Lower lobe of right lung (tissue), 2 donors: ENCODE measurements at places on chromosomes 5 and 9. TPM values are rescaled to one million over a fixed set of nuclear protein-coding genes. Genes with fewer than 3 reads are reported as not detected.
A peak's percentile ranks its signal among the peaks of the same experiment; 100 is the strongest.

DNA sequence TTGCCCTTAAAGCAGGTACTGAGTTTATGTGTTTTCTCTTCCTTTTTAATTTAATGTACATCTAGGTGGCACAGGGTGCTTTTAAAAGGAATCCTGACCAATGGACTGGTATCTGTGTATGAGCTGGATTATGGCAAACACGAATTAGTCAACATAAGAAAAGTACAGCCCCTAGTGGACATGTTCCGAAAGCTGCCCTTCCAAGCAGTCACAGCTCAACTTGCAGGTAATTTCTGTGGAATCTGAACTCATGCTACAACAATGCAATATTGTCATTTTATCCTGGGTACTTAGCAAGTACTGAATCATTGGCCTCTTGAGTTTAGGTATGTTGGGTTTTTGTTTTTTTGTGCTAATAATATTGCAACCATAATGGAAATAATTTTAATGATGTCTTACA is 14.4 kb upstream of the TMOD1 start:
- DNase-seq: no peak

SLC28A3 gene
- total RNA-seq: 0.15 TPM

PRDM9 gene
- total RNA-seq: not detected

DNA sequence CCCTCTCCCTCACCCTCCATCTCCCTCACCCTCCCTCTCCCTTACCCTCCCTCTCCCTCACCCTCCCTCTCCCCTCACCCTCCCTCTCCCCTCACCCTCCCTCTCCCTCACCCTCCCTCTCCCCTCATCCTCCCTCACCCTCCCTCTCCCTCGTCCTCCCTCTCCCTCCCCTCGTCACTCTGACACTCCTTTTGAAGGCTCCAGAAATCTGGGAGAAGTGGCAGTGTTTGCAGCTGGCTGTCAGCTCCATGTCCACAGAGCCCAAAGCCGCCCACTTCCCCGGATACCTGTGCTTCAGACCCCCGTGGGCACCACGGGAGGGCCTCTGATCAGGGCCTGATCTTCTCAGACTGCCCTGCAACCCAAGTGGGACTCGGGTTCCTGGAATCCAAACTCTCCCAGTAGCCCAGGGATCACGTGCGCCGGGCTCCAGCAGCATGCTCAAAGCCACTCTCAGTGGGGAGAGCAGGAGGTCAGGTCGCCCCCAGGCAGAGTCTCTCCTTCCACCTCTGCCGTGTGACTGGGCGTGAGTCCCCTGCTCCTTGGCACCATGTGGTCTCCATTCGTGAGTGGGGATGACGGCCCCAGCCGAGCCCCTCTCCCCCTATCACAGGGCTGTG is 33.1 kb downstream of the DBH start:
- no peak for DNase-seq

DNA sequence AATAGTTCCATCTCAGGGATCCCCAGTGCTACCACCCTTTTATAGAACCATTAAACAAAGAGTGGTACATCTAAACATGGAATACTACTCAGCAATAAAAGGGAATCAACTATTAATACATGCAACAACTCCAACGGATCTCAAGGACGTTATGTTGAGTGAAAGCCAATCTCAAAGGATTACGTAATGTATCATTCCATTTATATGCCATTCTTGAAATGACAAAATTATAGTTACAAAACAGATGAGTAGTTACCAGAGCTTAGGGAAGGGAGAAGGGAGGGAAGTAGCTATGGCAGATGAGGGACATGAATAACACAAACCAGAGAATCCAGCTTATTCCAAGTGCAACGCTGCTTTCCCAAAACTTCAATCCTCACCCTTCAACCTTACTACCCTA is 69.5 kb downstream of the ACTL7B start:
- DNase-seq: no peak

- DNase-seq: peak; percentile 51
These were observed 107.1 kb upstream of the LMX1B start for GRCh38 chr9:126506361-126507317.

GABRA6 gene
- not detected for total RNA-seq

ECM2 gene
- total RNA-seq: 9.4 TPM

DNLZ gene
- 12.9 TPM for total RNA-seq

GRCh38 chr9:128921881-128922763 is 1.3 kb downstream of the PHYHD1 start:
- DNase-seq: peak; percentile 73

GABRA1 gene
- total RNA-seq: not detected

WDR70 gene
- 29.0 TPM for total RNA-seq

DNA sequence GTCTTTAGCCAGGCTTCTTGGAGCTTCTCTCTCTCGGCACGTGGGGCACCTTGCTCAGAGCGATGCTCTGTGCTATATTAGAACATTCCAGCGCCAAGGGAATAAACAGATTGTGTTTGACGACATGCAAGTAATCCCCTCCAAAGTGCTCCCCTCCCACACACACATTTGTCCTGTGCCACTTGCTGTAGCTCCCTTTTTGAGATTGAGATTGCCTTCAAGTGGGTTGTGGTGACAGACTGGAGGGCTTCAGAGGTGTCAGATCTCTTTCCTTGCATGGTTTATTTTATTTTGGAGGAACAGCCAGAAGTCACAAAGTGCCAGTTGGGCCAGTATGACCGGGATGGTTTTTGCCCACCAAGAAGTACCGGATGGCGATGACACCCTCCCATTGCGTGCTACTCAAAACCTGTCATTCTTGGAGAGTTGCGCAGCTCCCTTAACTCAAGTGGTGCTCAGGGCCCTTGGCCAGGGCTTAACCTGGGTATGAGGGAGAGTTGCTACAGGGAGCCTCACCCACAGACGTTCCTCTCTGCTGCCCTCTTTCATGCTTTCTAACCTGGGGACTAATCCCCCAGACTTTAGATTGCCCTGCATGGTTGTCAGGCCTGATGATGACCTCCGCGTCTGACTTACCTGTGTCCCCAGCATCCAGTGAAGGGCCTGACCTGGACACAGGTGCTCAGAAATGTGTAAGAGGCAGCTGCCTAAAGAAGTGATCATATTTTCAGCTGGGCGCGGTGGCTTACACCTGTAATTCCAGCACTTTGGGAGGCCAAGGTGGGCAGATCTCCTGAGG is 18.8 kb upstream of the RPL26L1 start:
- peak; percentile 77 for DNase-seq

- no peak for DNase-seq
These were observed 323.6 kb downstream of the NFIB start for GRCh38 chr9:13990331-13990730.

GRCh38 chr5:31122998-31123951 is 70.2 kb upstream of the CDH6 start:
- no peak for DNase-seq

GRCh38 chr5:124410539-124411488 is 335.6 kb downstream of the ZNF608 start:
- no peak for DNase-seq

LOX gene
- 16.2 TPM for total RNA-seq

PCDH1 gene
- 55.7 TPM for total RNA-seq
